ENCODE measurements at places on chromosomes 5 and 9.

DNA sequence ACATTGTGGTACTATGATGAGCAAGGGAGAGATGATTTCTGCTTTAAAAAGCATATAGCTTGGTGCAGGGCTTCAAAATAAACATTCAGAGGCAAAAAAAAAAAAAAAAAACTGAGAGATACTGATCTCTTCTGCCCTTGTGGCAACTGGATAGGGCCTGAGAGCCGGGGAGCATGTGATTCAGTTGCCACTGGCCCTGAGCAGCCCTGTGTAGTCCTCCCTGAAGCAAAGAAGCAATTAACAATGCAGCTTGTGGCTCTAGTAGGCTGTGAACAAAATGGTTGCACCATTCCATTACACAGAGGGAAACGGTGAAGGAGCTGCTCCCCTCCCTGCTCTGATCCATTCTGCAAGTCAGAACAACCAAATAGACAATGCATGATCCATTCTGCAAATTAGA, 347.5 kb upstream of the DAB2 start:
- no peak for DNase-seq

GRCh38 chr9:135491764-135492163, 8.7 kb upstream of the MRPS2 start:
- DNase-seq, result no peak

GRCh38 chr5:171721464-171721863, 64.2 kb upstream of the SMIM23 start:
- DNase-seq, result no peak

- DNase-seq, result peak; percentile 39
These were observed 5.1 kb downstream of the LIFR start for GRCh38 chr5:38551030-38552017.

DNA sequence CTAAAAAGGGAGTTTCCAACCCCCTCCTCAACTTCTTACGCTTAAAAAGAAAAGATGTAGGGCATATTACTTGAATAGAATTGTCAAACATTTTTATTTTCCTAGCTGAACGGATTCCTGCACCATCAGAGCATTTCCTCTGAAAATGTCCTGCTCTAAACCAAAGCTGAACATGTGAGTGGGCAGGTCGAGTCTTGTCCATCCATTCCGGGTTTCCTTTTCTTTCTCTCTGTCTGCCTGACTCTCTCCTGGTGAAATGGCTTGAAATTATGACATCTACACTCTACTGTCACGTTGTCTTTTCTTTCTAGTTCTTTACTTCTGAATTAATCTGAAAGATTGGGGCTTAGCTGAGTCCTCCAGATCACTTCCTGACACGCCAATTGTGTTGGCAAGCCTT, 39.2 kb upstream of the PTPN3 start:
- DNase-seq, result no peak

- DNase-seq, result no peak
These were observed 419.9 kb downstream of the CCDC171 start for GRCh38 chr9:15972760-15973159.

DNA sequence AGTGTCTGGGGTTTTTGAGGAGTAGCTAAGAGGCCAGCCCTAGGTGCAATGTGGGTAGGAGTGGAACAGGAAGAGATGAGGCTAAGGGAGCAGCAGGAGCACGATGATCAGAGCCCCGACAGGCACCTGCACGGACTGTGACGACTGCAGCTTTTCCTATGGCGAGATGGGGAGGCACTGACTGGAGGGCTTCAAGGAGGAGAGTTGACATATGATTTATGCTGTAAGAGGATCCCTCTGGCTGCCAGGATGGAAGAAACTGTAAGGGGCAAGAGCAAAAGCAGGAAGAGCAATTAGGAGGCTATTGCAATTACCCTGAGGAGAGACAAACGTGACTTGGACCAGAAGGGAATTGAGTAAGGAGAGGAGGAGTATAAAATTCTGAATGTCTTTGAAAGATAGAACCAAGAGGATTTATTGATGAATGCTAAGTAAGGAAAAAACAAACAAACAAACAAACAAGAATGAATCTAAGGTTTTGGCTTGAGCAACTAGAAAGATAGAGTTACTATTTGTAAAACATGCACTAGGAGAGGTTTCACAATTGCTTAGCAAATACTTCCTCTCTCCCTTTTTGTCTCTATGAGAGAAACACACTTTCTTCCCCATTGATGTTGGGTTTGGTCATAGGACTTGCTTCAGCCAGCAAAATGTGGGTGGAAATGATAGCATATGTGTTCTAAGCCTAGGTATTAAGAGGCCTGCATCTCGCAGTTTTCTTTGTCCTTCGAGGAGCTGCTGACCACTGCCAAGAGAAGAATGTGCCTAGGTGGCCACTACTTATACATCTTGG, 32.9 kb downstream of the TRPC7 start:
- DNase-seq, result no peak

DNA sequence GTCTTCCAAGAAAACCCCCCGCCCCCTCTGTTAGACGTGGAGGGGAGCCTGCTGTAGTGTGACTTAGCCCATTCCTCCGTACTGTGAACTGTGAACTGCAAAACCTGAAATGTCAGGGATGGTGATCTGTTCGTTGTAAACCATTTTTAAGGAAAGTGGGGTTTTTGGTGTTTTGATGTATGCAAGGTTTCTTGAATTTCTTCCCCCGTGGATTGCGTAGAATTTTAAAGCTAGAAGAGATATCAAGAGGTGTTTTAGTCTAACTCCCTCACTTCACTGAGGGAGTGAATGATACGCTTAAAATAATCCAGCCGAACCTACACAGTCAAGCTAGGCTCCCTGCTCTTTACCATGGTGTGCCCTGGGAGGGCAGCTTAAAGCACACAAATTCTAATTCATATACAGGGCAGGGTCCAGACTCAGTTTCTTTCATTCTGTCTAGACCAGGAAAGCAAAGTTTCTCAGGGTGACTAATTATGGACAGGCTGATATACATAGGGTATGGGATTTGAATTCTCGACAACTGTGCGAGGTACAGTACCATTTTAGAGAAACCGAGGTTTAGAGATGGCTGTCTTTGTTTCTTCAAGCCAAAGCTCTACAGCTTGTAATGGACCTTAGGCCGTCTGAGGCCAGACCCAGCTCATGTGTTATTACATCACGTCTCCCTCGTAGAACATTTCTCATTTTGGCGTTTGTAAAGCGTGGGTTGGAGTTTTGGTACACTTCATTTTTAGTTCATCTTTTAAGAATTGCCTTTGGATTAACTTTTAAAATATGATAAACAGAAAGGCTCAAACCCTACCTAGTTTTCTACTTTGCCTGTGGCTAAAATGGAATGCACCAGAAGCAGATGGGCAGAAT, 2.7 kb downstream of the PTGER4 start:
- DNase-seq, result no peak

DNA sequence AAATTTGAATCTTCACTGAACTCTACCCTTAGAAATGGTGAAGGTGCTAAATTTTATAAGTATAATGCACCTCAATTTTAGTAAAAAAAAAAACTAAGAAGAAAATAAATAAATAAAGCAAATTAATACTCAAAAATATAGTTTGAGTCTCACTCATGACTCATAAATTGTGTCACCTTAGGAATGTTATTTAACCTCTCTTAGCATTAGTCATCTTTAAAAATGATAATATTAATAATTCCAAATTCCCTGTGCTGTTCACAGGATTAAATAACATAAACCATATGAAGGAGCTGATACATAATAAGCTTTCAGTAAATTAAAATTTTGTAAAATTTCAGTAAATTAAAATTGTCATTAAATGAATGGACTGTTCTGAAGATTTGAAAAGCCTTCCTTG, 339.8 kb upstream of the RGMB start:
- DNase-seq, result no peak

GRCh38 chr5:124404796-124405195, 341.6 kb downstream of the ZNF608 start:
- no peak for DNase-seq

DNA sequence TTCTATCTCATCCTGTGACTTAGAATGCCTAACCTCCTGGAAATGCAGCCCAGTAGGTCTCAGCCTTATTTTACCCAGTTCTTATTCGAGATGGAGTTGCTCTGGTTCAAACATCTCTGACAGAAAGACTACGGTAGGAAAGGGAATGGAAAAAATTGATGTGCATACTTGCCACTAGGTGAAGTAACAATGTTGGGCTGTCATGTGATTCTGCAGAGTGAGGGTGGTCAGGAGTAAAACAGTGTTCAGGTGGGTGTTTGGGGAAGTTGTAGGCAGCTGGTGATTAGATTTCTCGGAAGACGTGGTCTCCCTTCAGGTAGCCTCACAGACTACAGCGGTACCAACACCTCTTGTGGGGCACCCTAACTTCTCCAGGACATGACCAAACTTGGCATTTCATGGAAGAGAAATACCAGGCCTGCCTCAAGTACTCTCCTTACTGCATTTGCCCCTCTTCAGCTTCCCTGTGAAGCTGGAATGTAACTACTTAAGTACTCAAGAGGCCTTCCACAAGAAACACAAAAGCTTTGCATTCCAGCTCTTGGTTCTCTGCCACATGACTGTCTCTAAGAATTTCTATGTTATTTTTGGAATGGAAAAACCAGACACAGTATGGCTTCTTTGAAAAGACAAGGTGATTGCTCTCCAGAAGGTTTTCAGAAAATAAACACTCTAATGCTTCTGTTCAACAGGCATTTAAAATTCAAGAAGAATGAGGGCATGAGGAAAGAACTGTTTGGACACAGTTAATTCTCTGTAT, 17.4 kb upstream of the ENTREP1 start:
- DNase-seq, result no peak

DNA sequence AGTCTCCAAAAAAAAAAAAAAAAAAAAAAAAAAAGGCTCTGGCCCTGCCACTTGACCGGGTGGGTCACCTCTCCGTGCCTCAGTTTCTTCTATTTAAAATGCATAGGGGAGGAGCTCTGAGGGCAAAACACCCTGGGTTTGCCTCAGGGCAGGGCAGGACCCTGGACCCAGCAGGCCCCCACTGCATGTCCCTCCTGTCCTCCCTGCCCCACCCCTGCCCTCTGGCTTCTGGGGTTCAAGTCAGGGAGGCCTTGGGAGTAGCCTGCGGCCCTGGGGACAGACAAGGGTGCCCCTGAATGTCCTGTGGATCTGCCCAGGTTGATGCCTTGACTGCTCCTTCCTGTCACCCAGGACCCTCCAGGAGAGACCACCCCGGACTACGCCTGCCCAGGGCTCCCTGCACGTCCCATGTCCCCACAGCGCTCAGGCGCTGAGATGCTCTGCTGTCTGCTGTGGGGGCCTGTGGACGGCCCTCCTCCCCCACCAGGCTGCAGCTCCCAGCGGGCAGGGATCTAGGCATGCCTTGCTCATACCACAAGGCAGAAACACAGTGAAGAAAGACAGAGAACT, 35.4 kb downstream of the ADAMTS2 start:
- DNase-seq, result no peak

GRCh38 chr5:96036301-96036700, 74.7 kb upstream of the ELL2 start:
- DNase-seq, result no peak

- DNase-seq, result no peak
These were observed 100.5 kb upstream of the SPATA31D4 start for GRCh38 chr9:81827616-81828296.

- DNase-seq, result no peak
These were observed 31.3 kb downstream of the IRF1 start for GRCh38 chr5:132459031-132459982.

DNA sequence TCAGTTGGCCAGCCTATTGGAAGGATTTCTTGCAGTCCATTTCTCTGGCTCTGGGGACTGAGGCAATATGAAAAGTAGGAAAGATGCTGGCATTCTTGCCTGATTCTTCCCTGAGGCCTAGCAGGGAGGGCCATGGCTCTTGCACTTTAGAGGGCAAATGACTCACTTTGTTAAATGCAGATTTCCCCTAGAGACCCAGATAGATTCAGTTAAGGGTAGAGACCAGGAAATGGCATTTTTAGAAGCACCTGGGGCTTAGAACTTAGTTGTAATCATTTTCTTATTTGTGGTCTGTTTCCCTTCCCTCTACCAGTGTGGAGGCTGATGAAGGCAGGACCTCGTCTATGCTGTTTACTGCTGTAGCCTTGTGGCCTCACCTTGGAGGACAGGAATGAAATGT, 112.8 kb upstream of the NR3C1 start:
- no peak for DNase-seq

DNA sequence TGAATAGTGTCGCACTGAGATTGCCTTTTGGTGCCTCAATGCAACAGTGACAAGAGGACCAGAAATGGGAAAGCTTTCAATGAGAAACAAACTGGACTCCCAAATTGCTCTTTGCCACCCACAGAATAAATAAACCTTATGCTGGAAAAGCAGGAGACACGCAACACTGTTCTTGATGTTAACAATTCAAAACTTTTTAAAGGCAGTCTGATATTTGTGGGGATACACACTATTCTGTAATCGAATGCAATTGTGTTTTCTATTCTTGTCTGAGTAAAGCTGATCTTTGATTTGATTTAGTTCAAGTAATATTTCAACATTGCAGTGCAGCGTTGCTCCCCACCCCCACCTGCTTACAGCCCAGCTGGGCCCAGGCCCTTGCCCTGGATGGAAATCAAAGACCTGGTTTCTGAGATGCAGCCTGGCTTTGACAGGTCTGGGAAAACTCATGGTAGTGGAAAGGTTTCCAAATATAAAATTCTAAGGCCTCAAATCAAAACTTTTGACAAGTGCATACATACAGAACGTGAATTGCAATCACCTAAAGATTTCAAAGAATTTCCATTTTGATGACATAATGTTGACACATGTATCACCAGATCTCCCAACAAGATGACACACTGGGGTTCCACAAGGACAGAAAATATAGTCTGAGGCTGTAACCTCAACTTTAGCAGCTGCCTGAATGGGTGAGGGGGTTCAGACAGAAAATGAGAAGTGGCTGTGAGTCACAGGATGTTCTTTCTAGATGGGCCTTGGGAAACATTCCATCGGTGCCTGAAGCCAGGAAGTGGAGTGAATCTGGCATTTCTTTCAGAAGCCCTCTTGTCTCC, 55.1 kb downstream of the ABCA1 start:
- DNase-seq, result no peak

GRCh38 chr5:167684251-167684650, 607.2 kb upstream of the WWC1 start:
- DNase-seq, result no peak

DNA sequence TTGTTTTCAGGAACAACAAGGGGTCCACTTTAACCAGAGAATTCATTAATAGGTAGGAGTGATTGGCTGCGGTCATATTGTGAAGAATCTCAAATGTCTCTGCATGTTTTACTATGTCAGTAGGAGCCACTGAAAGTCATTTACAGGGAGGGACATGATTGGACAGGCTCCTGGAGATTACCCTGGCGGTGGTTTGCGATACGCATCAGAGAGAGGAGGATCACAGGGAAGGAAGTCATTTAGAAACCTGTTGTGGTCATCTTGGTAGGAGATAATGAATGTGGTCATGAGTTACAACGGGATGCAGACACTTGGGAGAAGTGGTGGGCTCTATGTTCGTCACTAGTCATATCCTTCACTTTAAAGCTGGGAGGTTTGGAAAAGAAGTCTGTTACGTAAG, 262.8 kb downstream of the FAM114A2 start:
- no peak for DNase-seq

- DNase-seq, result no peak
These were observed 1.5 kb upstream of the DEPDC1B start for GRCh38 chr5:60701321-60701968.

- DNase-seq, result no peak
These were observed 54.3 kb downstream of the MTX3 start for GRCh38 chr5:79936646-79937216.

All from NCI-H345 (cell line).